ENCODE measurements at places on chromosomes 11 and 22.

DNA sequence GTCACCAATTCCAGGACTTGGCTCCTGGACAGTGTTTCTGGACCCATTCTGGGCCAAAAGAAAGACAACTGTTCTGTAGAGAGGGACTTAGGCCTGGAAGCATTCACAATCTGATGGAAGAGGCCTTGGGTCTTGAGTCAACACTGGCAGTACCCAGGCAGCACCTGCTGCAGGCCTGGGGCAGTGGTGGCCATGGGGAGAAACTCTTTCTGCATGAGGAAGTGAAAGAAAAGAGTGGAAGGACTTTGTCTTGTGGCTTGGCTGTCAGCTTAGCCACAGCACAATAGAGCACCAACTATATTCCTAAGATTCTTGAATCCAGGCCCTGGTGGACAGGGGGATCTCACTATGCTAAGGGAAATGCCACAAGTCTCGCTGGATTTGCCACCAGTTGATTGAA is 70.6 kb downstream of the CTSC start:
- no peaks in the 10 kb centered on the region for H3K27me3 ChIP-seq
- no peak for DNase-seq
- H3K27ac ChIP-seq = no peak overlapping the region
- H3K4me1 ChIP-seq = no peaks in the 10 kb centered on the region

- no peak overlapping the region for H3K27ac ChIP-seq
- H3K4me1 ChIP-seq = no peaks in the 10 kb centered on the region
- no peaks in the 10 kb centered on the region for H3K27me3 ChIP-seq
Observed at GRCh38 chr11:11816511-11817314, 25.1 kb upstream of the USP47 start.

- peak overlapping the region; percentile 26 for H3K4me3 ChIP-seq
- H3K36me3 ChIP-seq = no peaks in the 10 kb centered on the region
- no peak overlapping the region for H3K27ac ChIP-seq
Observed at GRCh38 chr22:50603511-50604255, 3.1 kb downstream of the MAPK8IP2 start.

DNA sequence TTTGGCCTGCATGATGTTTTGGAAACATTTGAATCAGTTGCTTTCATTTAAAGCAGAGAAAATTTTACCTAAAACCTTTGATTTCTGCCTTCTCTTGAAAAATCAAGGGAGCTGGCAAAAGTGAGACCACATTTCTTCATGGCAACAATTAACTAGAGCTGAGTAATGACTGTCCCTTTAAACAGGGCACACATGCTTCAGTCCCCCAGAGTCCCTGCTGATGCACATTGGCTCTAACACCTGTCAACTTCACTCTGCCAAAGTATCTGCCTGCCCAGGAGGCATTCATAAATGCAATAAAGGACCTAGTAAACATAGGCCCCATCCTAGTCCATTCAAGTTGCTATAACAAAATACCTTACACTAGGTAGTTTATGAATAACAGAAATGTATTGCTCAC is 87.1 kb upstream of the LDLRAD3 start:
- no peak for DNase-seq
- H3K4me1 ChIP-seq = no peaks in the 10 kb centered on the region
- H3K36me3 ChIP-seq = no peaks in the 10 kb centered on the region
- no peak overlapping the region for H3K4me3 ChIP-seq
- no peak overlapping the region for H3K27ac ChIP-seq
- H3K27me3 ChIP-seq = no peaks in the 10 kb centered on the region

DNA sequence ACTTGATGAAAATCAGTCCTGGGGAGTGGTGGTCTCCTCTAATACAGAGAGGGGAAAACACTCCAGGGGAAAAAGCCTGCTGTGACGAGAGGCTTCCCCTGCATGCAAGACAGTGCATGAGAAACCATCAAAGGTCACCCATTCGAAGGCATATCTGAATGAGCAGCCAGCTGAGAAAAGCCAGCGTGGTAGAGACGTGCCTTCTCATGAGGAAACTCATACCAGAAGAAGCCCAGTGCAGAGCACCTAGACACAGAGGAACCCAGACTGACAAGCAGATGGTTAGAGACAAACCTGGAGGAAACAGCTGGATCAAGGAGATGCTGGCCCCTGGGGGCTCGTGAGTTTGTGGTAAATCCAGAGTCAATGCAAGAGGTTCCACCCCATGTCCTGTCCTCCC is 534.8 kb downstream of the BRD1 start:
- no peaks in the 10 kb centered on the region for H3K36me3 ChIP-seq
- DNase-seq = no peak
- H3K27ac ChIP-seq = no peak overlapping the region
- no peak overlapping the region for H3K4me3 ChIP-seq

- no peaks in the 10 kb centered on the region for H3K27me3 ChIP-seq
- H3K4me1 ChIP-seq = no peaks in the 10 kb centered on the region
- H3K36me3 ChIP-seq = no peaks in the 10 kb centered on the region
- DNase-seq = no peak
- no peak overlapping the region for H3K27ac ChIP-seq
Observed at GRCh38 chr11:55956521-55956920, 13.2 kb downstream of the OR10AG1 start.

DNA sequence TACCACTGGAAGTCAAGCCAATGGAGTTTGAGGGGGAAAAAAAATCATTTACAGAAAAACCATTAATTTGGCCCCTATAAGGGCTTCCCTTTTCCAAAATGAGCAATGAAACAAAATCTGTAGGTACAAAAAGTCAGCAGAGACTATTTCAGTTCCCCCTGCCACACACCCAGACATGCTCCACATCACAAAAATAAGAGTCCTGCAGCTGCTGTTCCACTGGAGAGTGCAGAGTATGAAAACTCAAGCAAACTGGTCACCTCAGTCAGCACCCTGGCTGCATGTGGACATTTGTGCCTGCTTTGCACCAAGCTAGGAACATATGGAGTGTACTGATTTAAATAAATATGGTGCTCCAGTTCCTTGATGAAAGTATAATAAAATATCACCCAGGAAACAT is 15.1 kb downstream of the POU2AF1 start:
- no peaks in the 10 kb centered on the region for H3K27me3 ChIP-seq
- DNase-seq = no peak
- no peaks in the 10 kb centered on the region for H3K4me1 ChIP-seq
- H3K4me3 ChIP-seq = no peak overlapping the region

DNA sequence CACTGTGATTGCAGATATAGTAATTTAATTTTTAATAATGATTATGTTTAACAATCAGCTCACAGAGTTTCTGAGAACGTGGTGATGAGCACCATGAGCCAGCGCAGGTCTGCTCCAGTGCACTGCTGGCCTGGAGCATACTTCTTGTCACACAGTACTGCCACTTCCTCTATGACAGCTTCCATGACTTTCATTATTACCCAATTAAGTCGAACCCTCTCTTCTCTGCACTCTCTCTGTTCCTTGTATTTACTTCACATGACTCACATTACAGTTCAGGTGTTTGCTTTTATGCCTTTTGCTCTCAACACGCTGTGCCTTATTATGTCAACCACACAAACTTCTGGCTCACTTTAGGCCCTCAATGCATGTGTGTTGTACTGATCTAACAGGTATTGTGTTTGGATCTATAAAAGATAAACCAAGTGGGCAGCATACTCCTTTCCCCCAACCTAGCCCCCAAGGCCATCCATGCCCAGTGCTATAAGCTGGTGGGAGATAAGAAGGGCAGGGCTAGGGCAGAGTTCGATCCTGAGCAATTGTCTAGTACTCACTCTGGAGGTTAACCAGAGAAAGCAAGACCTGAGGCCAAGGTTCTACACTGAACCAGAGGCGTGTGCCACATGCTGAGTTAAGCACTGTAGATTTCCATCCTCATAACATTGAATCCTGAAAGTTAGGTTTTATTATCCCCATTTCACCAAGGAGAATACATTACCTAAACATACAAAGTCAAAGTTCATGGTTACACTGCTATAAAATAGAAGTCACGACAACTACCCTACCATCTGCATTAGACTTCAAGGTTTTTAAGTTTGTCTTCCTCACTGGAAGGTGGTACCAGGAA is 356.5 kb downstream of the INSC start:
- H3K27me3 ChIP-seq = no peaks in the 10 kb centered on the region
- H3K4me3 ChIP-seq = no peak overlapping the region
- H3K36me3 ChIP-seq = no peaks in the 10 kb centered on the region
- H3K4me1 ChIP-seq = peaks cover 10% of the 10 kb centered on the region
- no peak overlapping the region for H3K27ac ChIP-seq

DNA sequence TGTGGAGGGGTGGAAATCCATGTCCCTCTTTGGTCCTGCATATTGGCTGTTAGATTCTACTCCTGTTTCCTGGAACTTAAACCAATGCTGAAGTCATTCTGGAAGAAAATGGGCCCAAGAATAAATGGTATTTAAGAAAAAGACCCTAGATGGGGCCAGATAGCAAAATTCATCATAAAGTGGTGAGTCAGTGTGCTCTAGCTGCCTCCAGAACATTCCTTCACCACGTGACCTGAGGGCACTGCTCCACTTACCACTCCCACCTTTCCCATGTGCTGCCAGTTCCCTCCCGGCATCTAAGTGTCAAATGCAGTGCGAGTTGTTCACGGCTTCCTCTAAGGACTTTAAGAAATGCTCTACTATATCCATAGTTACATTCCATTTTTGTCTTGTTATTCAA is 30.9 kb upstream of the NAP1L4 start:
- no peaks in the 10 kb centered on the region for H3K27me3 ChIP-seq
- DNase-seq = no peak
- H3K4me1 ChIP-seq = no peaks in the 10 kb centered on the region
- H3K27ac ChIP-seq = no peak overlapping the region

- H3K4me3 ChIP-seq = no peak overlapping the region
- no peak overlapping the region for H3K27ac ChIP-seq
- no peak for DNase-seq
- no peaks in the 10 kb centered on the region for H3K27me3 ChIP-seq
- no peaks in the 10 kb centered on the region for H3K36me3 ChIP-seq
- H3K4me1 ChIP-seq = no peaks in the 10 kb centered on the region
Observed at GRCh38 chr11:34349882-34350281, 7.9 kb downstream of the ABTB2 start.

GRCh38 chr22:43812890-43813289 is 785 bp upstream of the EFCAB6 start:
- H3K4me1 ChIP-seq = no peaks in the 10 kb centered on the region
- peak overlapping the region; percentile 67 for H3K4me3 ChIP-seq
- H3K27me3 ChIP-seq = no peaks in the 10 kb centered on the region
- no peak for DNase-seq
- H3K36me3 ChIP-seq = no peaks in the 10 kb centered on the region

GRCh38 chr22:31607696-31608095 is 54.3 kb downstream of the PISD start:
- no peak for DNase-seq
- no peaks in the 10 kb centered on the region for H3K27me3 ChIP-seq
- H3K27ac ChIP-seq = no peak overlapping the region
- no peak overlapping the region for H3K4me3 ChIP-seq
- no peaks in the 10 kb centered on the region for H3K36me3 ChIP-seq

DNA sequence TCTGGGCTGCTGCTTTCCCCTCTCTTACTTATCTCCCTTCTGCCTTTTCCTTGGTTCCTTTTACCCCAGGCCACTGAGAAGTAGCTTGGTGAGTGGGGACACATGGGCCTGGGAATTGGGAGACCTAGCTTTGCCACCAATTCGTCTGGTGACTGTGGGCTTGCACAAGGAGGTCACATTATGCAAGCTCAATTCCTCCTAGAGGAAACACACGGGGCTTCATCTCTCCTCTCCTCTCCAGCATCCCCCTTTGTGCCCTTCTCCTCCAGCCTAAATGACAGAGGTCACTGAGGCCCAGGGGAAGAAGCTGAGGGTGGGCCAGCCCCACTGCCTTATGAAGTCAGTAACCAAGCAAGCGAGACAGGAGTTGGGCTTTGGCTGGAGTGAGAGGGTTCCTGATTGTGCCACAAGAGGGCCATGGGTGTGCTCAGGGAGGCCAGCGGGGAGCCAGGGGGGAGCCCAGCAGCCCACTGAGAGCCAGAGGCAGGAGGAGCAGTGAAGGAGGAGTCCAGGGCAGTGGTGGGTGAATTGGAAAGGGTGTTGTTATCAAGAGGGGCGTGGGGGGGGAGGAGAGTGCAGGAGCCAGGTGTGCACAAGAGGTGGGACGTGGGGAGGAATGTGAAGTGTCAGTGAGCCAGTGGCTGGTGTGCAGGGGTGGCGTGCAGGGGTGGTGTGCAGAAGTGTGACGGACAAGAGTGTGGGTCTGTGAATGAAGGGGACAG is 2.0 kb downstream of the CLCF1 start:
- H3K27ac ChIP-seq = no peak overlapping the region
- H3K4me3 ChIP-seq = peak overlapping the region; percentile 77
- DNase-seq = no peak
- H3K4me1 ChIP-seq = peaks cover 34% of the 10 kb centered on the region

All from H1 (cell line).